MV-4-11 (cell line): ENCODE measurements at places on chromosomes 12 and 14.

DNA sequence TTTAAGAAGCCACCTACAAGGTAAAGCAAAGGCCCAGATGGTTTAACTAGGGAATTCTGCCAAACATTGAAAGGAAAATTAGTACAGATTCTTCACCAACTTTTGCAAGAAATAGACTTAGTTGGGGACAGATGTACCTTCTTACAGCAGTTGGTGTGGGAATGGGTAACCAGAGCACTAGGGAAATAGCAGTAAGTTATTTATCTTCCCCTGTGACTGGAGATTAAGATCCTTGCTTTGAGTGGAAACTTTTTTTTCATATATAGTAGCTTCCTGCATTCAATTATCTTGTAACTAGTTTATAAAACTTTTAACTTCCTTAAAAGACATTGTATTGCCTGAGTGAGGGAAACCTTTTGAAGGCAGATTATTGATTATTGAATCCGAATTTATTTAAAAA lies 44.2 kb downstream of the ARID2 start:
- DNase-seq: no peak

DNA sequence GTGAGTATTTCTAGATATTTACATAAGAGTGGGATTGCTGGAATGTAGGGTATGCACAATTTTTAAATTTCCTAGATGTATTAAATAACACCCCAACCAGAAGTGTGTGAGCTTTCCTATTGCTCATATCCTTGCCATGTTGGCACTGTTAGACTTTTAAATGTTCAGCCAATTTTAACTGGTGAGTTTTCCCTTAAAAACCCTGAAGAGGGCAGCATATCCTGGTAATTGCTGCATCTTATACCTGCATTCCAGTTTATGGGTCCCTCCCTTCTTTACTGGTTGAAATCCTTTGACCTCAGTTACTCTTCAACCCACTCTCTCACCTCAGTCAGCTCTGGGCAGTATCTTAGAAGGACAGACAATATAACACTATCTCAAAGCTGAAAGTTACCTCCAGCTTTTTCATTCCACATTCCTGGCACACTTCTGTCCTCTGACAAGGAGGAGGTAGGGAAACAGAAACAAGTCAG lies 270.6 kb downstream of the PAWR start:
- no peak for DNase-seq

DNA sequence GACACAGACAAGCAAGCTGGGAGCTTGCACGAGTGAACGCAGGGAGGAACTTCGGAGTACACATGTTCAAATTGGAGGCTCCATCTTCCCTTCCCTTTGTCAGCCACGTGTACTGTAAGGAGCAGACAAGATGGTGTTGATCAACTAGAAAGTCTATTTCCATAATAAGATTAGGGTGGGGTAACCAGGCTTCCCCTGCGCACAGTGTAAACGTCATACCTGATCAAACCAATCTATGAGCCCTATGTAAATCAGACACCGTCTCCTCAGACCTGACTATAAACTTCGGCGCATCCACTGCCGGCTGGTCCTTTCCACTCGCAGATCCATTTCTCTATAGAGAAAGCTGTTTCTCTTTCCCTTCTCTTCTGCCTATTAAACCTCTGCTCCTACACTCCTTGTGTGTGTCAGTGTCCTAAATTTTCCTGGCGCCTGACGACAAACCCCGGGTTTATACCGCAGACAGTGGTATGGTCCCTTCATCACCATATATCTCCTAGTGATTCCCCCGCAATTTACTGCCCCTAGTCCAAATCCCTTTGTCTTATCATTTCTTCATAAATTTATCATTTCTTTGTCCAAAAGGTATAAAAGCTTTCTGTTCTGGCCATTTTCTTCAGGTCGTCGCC lies 7.5 kb upstream of the ETFBKMT start:
- DNase-seq: no peak

GRCh38 chr14:97976861-97977260 lies 1179.7 kb downstream of the VRK1 start:
- DNase-seq: no peak

- DNase-seq: no peak
These were observed 4.3 kb downstream of the SEL1L start for GRCh38 chr14:81529391-81529790.
